Foreskin melanocyte (primary cell): ENCODE measurements at places on chromosomes 5 and 9.

GRCh38 chr9:124011460-124012301 lies at the start of gene LHX2:
Gene LHX2, plus strand, starts transcription at chr9:124011768. Its CDS starts 581 bp downstream, at chr9:124012349.
- peak; percentile 54 for DNase-seq

- DNase-seq, result no peak
Measured at GRCh38 chr9:38404314-38404713, 11.8 kb downstream of the ALDH1B1 start.

- DNase-seq, result no peak
Measured at GRCh38 chr9:5140151-5140550, 45.3 kb downstream of the INSL6 start.

DNA sequence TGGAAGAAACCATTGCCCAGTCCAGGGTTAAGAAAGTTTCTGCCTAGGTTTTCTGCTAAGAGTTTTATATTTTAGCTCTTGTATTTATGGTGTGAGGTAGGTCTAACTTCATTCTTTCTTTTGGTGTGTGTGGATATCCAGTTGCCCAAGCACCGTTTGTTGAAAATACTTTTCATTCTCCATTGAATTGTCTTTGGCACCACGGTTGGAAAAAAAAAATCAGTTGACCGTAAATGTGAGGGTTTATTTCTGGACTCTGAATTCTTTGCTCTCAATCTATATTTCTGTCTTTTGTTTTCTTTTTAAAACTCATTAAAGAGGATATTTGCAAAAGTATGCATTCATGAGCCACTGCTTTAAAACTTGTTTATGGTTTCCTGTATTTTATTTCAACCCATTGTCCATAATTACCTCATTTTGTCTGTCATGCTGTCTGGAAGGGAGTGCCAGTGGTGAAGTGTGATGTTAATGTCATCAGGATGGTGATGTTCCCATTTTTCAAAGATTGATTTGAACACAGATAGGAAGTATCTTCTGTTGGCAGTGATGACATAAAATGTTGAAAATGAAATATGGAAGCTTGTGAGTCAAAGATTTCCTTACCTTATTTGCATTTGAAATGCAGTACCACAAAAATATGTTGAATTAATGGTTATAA lies 33.9 kb downstream of the HABP4 start:
- no peak for DNase-seq

GRCh38 chr9:112777914-112778313 lies 27.4 kb downstream of the SNX30 start:
- no peak for DNase-seq

- peak; percentile 65 for DNase-seq
Measured at GRCh38 chr5:102231693-102232619, 64.1 kb downstream of the SLCO4C1 start.

GRCh38 chr9:128420060-128420650 lies 502 bp upstream of the CERCAM start:
- peak; percentile 54 for DNase-seq

- peak; percentile 76 for DNase-seq
Measured at GRCh38 chr5:177025101-177025601, 2.7 kb downstream of the ZNF346 start.

DNA sequence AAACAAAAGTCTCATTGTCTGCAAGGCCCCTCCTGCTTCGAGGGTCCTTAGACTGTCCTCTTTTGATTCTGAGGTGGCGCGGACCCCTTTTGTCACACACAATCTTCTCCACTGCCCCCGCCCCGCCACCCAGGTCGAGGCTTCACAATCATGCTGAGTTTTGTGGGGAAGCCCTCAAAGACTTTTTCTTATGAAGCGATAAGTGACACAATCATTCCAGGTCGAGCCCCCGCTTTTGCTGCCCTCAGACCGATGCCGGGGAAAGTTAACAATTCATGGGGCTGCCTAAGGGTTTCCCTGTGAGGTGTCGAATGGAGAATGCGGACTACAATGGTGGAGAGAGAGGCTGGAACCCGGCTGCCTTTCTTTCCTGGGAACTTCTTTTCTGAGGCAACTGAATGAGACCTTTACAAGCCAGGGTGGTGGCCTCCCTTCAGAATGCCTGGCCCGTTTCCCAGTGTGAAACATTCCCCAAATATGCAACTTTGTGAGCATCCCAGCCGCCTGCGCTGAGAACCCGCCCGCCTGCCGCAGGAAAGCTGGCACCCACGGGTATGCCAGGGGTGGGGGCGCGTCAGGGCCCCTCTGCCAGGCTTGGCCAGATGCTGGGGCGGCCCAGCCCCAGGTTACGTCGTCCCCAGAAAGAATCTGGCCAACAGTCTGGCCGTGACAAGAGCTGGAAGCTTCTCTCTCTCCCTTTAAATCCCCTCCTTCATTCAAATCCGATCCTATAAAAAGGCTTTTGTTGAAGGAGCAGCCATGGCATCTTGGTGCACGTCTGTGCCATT lies 71.9 kb downstream of the MAP1B start:
- DNase-seq, result peak; percentile 90

DNA sequence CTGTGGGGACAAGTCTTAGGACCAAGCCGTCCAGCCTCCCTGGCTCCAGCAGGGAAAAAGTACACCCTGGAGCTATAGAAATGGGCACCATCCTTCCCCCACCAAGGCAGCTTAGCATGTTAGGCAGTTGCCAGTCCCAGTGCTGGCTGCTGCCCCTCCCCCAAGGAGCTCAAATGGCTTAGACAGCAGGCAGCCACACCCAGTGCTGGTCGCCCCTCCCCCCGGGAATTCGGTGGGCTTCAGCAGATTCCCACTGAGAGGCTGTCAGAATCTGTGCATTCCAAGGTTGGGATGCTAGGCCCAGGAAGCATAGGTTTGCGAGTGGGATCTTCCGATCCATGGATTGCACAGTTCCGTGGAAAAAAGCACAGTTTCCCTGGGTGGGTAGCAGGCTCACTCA lies 105.2 kb upstream of the ITGA1 start:
- no peak for DNase-seq

DNA sequence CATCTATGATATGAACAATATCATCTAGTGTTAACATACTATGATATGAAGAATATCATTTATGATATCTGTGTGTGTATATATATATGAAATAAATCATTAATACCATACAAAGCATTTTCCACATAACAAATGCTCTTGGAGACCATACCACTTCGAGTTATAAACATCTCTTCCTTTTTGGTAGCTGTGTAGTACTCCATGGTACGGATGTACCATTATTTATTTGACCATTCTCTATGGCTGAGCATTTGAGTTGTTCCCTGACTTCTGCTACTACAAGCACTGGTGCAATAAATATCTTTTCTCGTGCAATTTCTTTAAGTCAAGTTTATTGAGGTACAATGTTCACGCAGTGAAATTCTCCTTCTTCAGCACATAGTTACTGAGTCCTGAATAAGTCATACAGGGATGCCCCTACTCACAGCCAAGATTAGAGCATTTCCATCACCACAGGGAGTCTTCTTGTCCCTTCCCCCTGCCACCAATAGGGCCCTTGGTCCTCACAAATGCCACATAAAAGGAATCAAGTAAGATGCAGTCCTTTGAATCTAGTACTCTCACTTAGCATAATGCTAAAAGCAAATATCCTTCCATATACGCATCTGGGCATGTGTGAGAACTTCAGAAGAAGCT lies 75.2 kb upstream of the SLC25A48 start:
- no peak for DNase-seq

GRCh38 chr9:16514131-16514530 lies 356.3 kb downstream of the BNC2 start:
- no peak for DNase-seq

DNA sequence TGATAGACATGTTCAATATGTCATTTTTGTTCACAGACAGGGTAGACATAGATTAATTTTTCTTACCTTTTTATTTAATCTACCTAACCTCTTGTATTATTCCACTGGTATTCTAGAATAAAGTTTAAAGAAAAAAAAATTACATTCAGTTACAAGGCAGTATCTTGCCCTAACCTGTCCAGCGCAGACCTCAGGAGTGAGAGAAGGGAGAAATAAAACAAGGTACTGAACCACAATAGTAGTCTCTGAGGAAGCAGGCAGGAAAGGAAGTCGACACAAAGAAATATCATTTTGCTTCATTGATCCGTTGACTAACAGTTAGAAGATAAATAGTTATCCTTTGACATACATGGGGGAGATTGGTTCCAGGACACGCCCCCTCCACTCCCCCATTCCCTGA lies 12.5 kb upstream of the ADAMTSL1 start:
- no peak for DNase-seq

DNA sequence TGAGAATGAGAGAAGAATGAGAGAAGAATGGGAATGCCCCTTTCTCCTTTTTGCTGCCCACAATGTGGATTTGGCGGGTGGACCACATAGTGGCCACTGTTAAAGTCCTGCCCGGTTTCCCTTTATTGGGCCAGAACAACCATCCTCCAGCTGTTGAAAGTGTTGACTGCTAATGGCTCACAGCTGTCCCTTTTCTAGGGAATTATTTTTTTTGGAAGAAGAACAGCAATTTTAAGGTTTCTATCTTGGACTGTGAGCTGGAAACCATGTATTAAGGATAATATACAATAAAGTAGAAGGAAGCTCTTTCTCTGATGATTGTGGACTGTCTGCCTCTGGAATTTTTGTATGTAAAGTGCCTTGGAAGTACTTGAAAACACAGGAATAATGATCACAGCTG lies 185.9 kb downstream of the DMRT2 start:
- DNase-seq, result no peak

DNA sequence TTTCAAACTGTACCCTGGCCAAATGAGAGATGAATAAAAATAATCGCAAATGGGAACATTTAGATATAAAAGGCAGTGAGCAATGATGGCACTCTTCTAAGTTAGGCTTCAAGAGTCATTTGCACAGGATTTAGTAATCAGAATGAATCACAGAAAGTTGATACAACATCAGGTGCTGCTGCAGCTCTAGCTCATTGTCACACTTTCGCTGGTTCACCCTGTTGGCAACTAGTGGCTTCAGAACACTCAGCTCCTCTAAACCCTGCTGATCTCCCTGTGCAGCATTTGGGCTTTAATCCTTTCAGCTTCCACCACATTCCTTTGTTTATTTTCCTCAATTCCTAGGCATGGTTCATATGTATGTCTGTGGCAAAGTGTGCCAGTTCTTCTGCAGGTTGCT lies 2071.2 kb upstream of the CDH6 start:
- no peak for DNase-seq

- no peak for DNase-seq
Measured at GRCh38 chr9:130746434-130747212, 53.0 kb downstream of the EXOSC2 start.

DNA sequence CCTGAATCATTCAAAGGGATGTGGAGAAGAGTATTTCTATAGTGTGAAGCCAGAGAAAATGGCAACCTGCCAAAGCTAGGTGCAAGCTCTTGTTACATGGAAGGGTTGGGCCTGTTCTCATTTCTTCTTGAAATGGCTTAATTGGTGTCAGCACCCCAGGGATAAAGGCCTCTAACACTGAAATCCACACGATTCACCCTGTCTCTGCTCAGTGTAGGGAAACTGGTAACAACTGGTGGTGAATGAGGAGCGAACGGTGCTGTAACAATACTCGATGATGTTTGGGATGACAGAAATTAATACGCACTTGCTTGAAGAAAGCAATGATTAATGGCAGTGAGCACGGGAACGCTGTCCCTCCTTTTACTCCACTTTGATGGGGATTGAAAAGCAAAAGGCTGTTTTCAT lies 16.2 kb downstream of the PBX3 start:
- no peak for DNase-seq

GRCh38 chr5:111774525-111774924 lies 17.5 kb upstream of the NREP start:
- DNase-seq, result no peak

GRCh38 chr9:2427120-2427891 lies 194.3 kb upstream of the VLDLR start:
- no peak for DNase-seq

DNA sequence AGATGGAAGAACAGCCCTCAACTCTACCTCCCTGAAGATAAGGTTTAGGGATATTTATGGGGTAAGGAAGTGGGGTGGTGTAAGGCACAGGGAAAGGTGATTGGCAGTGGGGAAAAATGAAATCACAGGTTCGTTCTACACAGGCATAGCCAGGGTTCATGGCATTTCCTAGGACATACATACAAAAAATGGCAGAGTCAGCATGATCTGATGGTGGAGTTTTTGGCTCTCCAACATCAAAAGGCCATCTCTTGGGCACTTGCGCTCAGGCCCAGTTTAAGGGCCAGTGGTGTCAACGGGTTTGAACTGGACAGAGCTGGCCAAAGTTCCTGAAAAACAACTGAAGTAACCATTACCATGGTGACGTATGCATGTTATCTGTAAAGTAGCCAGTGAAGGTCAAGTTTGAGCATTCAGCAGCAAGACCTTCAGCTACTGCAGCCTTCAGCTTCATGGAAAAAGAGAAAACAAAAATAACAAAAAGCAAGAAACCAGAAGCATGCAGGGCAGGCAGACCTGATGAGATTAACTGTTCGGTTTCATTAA lies 92.8 kb downstream of the SMARCA2 start:
- no peak for DNase-seq

- DNase-seq, result peak; percentile 44
Measured at GRCh38 chr5:149445739-149446369, 66.8 kb upstream of the IL17B start.

DNA sequence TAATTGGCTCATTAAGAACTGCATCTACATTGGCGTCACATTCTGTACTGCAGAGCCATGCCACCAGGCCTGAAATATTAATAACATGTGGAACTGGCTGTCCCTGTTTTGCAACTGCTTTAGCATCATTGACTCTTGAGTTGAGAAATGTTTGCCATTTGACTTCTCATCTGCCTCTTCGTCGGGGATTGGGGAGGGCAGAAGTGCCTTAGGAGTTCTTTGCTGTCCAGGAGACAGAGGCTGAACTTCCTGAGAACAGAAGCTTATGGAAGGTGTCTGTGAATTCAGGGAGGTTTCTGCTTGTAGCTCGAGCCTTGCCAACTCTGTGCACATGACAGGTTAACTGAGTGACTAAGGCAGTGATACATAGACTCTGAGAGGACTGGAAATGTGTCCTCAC lies 265.0 kb downstream of the KIF4B start:
- DNase-seq, result no peak

GRCh38 chr5:56172241-56172640 lies 60.9 kb downstream of the ANKRD55 start:
- DNase-seq, result no peak

- no peak for DNase-seq
Measured at GRCh38 chr5:25649628-25650265, 1005.0 kb upstream of the CDH10 start.

GRCh38 chr5:42995360-42995751 lies 44.8 kb downstream of the ANXA2R start:
- DNase-seq, result no peak

DNA sequence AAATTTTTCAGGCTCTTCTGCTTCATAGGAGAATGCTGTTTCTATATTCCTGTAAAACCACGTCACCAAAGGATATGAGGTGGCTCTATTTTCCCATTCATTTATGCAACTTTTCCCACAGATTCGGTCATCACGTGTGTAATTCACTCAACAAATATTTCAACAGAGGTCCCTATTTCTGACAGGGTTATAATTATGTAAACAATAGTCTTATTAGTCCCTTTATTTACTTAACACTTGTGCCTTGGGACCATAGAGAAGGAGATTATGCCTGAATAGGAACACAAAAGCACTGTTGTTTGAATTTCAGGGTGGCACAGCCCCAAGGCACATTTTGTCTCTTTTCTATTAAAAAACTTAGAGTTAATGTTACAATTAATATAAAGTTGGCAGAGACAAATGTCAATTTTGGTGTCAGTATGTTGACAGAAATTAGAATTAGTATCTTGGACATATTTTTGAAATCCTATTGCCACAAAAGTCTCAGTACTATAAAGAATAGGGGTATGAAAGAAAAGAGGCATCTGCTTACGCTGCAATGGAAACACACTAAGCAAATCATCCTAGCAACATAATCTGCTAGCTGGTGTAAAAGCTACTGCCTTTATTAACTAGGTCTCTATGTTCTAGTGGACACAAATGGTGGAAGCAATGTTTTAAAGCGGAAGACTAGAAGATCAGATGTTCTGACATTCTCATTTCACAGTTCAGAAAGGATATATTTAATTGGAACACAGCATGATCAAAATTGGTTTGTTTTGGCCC lies 229.1 kb upstream of the TBCA start:
- DNase-seq, result peak; percentile 81
